ENCODE measurements at places on chromosomes 4 and X.
A peak's percentile ranks its signal among the peaks of the same experiment; 100 is the strongest.

DNA sequence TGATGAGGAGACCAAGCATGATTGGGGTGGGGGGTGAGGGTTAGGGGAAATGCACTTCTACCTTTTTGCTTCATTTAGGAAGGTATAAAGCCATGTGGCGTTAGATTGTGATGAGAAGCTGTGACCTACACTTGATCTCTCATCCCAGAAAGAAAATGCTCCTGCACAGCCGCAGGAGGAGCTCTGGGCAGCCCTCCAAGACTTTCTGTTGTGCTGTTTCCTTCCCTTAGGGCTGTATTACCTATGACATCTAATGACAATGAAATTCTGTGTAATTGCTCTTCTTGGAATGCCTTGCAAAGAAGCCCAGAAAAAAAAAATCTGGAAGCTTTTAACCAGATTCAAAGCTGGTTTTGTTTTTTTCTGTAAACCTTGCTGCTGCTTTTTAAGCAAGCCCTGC lies 13.4 kb downstream of the PRPS2 start:
- DNase-seq: no peak

- peak; percentile 2 for DNase-seq
Measured at GRCh38 chrX:74923942-74924448, 1.3 kb downstream of the NEXMIF start.

DNA sequence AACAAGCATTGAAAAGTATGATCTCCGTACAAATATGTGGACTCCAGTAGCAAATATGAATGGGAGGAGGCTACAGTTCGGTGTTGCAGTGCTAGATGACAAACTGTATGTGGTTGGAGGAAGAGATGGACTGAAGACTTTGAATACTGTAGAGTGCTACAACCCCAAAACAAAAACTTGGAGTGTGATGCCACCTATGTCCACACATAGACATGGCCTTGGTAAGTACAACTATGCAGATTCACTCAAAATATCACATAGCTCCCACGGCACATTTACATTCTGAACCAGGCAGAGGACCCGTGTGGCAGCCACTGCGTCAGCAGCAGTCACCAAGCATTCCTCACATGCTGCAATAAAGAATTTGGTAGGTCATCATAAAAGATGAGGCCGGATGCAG lies 41.3 kb downstream of the KLHL5 start:
- DNase-seq: peak; percentile 4

- DNase-seq: peak; percentile 32
Measured at GRCh38 chrX:46841346-46841745, 4.5 kb downstream of the RP2 start.

DNA sequence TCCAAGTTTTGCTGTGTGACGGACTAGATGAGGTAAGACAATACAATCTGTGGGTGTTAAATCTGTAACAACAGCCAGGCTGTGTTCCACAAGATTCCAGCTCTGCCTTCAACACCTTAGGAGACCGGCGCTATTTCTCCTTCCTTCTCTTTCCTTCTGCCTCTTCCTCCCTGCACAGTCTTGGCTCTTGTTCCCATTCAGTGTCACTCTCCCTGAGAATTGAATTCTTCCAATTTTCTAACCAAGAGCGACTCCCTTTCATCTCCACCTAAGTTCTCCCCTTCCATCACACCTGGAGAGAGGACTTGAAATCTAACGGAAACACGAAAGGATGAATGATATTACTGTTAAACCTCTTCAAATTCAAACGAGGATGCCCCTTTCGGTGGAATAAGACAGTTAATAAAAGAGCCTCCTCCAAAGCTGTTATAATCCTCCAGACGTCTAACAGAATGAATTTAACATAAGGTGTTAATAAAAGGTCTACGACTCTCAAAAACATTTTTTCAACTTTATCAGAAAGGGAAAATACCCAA lies 2.7 kb downstream of the EPHA5 start:
- no peak for DNase-seq

DNA sequence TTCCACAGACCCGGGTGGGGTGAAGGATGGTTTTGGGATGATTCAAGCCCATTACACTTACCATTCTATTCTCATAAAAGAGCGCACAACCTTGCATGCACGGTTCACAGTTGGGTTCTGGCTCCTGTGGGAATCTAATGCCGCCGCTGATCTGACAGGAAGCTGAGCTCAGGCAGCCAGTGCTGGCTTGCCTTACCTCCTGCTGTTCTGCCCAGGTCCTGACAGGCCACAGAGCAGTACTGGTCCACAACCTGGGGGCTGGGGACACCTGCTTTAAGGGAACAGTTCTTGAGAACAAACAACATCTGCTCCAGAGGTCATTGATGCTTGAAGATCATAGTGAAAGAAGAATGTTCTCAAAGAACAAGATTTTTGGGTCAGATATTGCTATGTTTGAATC lies 8.0 kb upstream of the HS3ST1 start:
- no peak for DNase-seq

GRCh38 chr4:54332542-54332941 lies 103.4 kb downstream of the PDGFRA start:
- no peak for DNase-seq

GRCh38 chr4:168743601-168744000 lies 246.7 kb downstream of the PALLD start:
- DNase-seq: no peak

DNA sequence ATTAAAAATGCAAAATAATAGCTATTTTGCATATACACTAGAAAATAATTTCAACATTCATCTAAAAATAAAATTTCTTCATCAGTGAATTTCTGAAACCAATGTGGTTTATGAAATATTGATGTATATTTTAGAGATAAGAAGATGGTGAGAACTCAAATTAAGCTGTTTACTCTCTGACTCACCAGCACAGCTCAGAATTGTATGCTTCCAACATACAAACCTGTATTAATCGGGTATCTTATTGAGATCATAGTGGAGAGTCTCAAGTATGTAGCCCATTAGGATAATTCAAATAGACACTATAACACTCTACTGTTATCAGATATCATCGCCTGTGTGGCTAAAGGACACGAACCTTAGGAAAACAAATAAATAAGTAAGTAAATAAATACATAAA lies 899.5 kb upstream of the INTU start:
- DNase-seq: no peak

DNA sequence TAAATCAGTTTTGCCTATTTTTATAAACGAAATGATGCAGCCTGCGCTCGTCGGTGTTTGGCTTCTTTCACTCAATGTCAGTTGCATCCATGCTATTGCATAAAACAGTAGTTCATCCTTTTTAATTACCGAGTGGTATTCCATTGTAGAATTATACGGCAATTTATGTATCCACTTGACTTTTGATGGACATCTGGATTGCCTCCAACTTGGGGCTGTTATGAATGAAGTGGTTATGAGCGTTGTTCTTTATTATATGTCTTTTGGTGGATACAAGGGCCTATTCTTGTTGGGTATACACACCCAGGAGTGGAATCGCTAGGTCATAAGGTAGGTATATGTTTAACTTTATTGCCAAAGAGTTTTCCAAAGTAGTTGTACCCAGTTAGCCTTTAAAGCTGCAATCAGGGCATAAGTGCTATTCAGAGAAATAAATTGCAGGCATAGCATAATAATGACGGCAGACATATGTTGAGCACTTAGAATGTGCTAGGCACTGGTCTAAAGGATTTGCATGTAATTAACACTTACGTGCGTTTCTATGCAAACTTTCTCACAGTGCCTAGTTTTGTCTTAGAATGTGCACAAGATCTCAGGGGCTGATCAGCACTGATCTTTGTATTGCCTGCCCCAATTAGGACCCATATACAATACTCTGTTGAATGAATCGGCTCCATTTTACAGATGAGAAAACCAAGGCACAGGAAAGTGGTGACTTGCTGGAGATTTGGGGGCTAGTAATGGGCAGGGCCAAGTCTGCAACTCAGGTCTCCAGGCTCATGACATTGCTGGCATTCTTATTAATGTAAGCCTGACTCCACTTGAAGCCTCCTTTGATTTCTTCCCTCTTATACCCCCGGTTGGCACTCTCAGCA lies 407.0 kb downstream of the BCOR start:
- no peak for DNase-seq

GRCh38 chr4:3328814-3329663 lies 36.2 kb downstream of the RGS12 start:
- DNase-seq: no peak

DNA sequence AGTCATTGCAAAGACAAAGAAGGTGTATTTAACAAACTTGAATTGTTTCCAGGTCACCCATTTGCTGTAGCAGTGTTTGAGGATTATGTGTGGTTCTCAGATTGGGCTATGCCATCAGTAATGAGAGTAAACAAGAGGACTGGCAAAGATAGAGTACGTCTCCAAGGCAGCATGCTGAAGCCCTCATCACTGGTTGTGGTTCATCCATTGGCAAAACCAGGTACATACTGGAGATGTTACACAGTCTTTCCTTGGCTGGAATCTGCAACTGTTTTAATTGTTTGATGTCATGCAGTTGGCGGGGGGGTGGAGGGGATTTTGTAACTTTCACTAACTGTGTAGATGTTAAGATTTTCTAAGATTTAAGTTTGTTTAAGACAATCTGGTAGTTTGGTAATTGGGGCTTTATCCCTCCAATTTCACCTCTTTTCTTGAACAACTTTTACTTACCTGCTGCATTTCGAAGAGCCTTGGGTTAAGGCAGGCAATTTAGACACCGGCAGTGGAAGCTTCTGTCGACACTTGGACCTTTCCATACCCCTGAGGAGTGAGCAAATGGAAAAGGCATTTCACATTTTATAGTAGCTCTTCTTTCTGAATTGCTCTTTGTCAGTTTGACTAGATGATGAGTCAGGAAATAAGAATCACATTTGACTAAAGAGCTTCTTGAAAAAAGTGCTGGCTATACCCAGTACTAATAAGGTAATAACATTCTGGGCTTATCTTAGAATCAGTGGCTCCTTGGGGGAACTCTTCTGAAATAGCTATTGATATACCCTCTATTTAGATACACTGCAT lies 67.4 kb downstream of the EGF start:
- DNase-seq: peak; percentile 84

GRCh38 chr4:6384541-6384940 lies 87.9 kb downstream of the PPP2R2C start:
- DNase-seq: no peak

- no peak for DNase-seq
Measured at GRCh38 chr4:905485-906338, 26.4 kb downstream of the GAK start.

GRCh38 chr4:99729186-99729585 lies 71.6 kb upstream of the C4orf54 start:
- no peak for DNase-seq

GRCh38 chr4:137602436-137602835 lies 70.1 kb upstream of the PCDH18 start:
- DNase-seq: no peak

- peak; percentile 1 for DNase-seq
Measured at GRCh38 chr4:81084029-81084428, 53.5 kb downstream of the BMP3 start.

DNA sequence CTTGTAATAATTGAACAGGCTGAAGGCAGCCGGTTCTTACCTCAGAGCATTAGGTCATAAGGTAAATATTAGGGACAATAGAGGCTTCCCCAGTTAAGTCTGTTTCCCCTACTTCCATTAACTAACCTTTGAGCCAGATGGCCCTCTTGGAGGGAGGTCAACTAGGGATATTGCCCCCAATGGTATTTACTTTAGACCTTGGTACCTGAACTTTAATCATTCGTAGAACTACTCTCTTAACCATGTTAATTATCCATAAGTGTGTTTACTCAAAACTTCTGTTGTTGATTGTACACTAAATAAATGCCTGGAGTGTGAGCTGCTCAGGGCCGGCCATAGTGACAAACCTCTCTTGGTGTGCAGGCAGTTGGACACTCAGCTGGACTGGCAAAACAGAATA lies 1843.5 kb upstream of the AGA start:
- DNase-seq: no peak

DNA sequence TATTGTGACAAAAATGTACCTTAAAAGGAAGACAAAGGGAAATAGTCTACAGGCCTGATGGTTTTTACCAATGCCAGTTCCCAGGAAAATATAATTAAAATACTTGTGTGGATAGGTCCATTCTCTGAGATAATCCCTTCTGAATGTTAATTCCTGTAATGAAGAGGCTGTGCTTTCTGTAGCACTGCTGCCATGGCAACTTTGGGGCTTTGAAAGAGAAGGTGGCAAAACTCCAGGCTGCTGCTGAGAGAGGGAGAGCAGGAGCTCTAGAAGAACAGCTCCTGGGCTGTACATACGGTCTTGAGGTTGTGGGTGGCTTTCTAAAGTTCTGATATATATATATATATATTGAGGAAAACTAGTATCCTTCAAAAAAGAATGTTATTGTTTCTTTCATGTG lies 125.4 kb downstream of the PDLIM5 start:
- DNase-seq: peak; percentile 73

All from fibroblast of skin of scalp (primary cell).